ENCODE measurements at places on chromosomes 3 and 15.

DNA sequence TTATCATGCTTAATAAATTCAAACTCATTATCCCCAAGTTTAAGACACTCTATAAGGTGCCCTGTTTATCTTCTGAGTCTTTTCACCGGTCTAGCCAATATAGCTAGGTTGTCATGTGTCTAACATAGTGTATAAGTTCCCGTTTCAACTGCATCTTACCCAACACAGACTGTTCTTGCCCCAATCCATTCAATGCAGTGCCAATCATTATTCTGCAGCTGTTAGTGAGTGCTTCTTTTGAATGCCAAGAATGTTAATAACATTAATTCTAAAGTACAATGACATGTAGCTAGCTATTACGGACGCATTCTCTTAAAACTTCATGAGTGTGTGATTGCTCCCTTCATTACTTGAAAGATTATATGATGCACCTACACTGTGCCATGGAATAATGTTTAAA is 646.4 kb upstream of the NR2F2 start:
- DNase-seq, result no peak

- DNase-seq, result no peak
Observed at GRCh38 chr15:31346367-31347066, 19.9 kb downstream of the KLF13 start.

- no peak for DNase-seq
Observed at GRCh38 chr3:176941689-176942088, 255.6 kb downstream of the TBL1XR1 start.

DNA sequence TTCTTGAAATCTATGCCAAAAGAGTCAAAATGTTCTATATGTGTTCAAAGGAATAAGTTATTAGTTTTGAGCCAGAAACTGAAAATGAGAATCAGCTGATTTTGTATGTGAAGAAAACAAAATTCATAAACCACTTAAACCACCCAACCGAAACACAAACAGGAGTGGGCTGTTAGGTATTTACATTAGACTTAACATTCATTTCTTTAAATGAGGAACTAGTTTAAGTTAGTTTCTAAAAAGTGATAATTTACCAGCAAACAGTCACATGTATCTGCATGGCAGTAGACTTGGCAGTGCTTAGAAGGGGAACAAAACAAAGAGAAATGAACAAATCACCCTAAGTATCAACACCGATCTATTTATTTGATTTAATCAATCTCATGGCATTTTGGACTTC is 128.0 kb downstream of the GMNC start:
- DNase-seq, result no peak

DNA sequence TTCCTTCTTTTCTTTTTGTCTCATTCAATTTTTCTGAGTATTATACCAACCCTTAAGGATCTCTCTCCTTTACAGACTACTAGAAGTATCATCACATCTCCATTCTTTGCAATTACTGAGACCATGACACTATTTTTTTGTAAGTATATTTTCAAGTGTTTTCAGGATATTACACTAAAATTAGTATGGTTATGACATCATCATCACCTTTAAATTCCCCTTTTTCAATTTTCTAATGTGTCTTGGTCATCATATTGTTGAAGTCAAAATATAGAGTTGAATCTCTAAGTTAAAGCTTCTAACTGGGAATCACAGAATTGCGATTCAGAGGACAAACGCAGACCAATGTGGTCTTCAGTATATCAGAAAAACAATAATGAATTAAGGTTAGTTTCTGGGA is 1475.1 kb downstream of the OTOL1 start:
- no peak for DNase-seq

All from activated naive CD8-positive, alpha-beta T cell treated with anti-CD3 and anti-CD28 coated beads, Interleukin-2, amount 10 ng/mL, durations not matched to agents 7 days and 5 days (primary cell).